ENCODE measurements at places on chromosomes 6 and 20. TPM values are rescaled to one million over a fixed set of nuclear protein-coding genes. Genes with fewer than 3 reads are reported as not detected.

GPR63 gene
- total RNA-seq: 1.9 TPM

TDRD6 gene
- total RNA-seq: 0.25 TPM

SLC17A3 gene
- 0.81 TPM for total RNA-seq

PSORS1C1 gene
- total RNA-seq: not detected

GPLD1 gene
- 0.49 TPM for total RNA-seq

ARMH2 gene
- total RNA-seq: 4.7 TPM

GRCh38 chr6:112956696-112957535, 609.8 kb downstream of the RFPL4B start:
- no peak for DNase-seq

DNA sequence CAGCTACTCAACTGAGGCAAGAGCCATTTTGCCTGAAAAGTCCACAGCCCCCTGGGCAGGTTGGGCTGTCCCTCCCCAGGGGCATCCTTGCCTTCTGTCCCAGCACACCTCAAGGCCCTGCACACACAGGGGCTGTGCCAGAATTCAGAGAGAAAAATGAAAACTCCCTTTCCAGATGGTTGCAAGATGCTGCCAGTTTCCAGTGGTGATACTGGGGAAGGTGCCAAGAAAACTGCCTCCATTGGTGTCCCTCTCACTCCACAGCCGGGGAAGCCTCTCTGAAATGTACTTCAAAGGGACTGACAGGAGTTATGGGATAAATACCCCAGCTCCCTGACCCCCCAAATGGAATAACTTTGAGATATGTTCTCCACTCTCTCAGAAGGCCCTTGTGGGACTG, 154.2 kb upstream of the MAFB start:
- no peak for DNase-seq

DNA sequence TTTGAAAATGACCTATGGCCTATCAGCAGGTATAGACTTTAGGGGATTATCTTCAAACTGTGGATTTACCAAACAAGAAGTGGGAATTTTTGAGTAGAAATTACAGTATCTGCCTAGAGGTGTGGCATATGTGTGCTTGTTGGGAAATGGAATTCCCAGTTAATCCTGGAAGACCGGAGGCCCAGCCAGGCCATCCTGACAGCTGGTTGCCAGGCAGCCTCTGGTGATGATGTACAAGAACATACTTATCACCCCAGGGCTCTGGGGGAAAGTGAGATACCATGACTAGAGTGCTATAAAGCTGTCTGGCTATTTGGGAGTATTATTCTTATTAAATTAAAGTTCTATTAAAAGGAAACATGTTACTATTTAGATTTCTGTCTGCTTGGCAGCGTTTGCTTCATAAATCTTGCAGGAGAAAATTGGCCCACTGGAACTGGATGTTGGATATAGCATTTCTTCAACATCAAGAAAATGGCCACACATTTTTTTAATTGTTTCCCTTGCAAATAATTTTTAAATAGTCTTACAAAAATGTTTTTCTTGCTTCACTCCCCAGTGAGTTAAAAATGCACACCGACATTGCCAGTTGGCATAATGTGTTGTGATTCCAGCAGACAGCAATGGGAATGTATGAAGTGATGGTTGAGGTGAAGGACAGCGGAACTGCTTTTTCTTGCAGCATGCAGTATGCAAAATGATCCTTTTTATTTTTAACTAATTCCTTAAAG, 187.8 kb downstream of the MYLK4 start:
- no peak for DNase-seq

- DNase-seq: peak; percentile 69
Measured at GRCh38 chr20:64077876-64078551, 1.3 kb downstream of the RGS19 start.

GRCh38 chr6:24673625-24674024, 6.7 kb downstream of the ACOT13 start:
- DNase-seq: no peak

DNA sequence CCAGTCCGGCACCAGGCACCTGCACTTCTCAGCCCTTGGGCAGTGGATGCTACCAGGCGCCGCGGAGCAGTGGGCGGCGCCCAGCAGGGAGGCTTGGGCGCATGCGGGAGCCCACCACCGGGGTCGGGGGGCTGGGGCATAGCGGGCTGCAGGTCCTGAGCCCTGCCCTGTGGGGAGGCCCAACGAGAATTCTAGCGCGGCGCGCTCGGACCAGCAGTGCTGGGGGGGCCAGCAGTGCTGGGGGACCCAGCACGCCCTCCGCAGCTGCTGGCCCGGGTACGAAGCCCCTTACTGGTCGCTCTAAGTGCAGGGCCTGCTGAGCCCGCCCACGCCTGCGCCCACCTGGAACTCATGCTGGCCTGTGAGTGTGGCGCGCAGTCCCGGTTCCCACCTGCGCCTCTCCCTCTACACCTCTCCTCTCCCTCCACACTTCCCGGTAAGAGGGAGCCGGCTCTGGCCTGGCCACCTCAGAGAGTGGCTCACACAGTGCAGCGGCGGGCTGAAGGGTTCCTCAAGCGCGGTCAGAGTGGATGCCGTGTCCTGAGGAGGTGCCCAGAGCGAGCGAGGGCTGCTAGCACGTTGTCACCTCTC, 28.5 kb upstream of the SERPINB1 start:
- no peak for DNase-seq

DNA sequence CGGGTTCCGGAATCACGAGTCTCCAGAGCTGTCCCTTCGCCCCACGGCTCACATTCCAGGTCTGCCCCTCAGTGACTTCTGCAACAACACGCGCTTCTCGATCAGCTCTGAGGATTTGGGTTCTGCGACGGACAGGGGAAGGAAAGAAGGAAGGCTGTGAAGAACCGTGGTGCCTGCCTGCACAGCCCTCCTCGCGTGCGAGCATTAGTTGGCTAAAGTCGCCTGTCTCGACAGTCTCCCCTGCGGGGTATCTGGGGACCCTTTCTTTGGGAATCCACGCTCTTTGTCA, 23.1 kb downstream of the VPS52 start:
- no peak for DNase-seq

- no peak for DNase-seq
Measured at GRCh38 chr6:131136021-131136786, 937 bp downstream of the AKAP7 start.

DNA sequence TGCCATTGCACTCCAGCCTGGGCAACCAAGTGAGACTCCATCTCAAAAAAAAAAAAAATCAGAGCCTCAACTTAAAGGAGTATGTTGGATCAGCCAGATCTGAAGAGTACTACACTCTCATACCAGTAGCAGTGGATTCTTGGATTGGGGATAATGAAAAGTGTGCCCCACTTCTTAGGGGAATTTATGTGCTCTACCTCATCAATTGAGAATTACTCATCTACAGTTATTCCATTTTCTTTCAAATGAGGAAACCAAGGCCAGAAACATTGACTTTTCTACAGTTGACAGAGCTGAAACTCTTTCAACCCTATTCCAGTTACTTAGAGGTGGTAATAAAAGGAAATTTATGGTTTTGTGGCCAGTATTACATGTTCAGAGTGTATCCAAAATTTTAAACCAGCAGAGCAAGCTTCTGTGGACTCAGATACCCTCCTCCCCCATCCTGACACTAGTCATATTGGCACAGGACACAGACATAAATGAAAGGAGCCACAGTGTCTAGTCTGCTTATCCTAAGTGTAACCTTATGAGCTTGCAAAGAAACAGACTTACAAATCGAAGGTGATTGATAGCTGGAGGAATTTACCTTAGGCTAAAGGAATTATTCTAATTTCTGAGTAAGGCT, 51.2 kb downstream of the ORC3 start:
- no peak for DNase-seq

GRCh38 chr20:45816951-45817350, 4.5 kb downstream of the UBE2C start:
- no peak for DNase-seq

- DNase-seq: no peak
Measured at GRCh38 chr20:62880935-62881661, 19.5 kb upstream of the TCFL5 start.

GRCh38 chr6:129370268-129370916, 339.6 kb downstream of the ARHGAP18 start:
- DNase-seq: peak; percentile 40

GRCh38 chr20:42161228-42161829, 543.2 kb upstream of the CHD6 start:
- no peak for DNase-seq

GRCh38 chr6:6717953-6718352, 129.4 kb downstream of the LY86 start:
- no peak for DNase-seq

DNA sequence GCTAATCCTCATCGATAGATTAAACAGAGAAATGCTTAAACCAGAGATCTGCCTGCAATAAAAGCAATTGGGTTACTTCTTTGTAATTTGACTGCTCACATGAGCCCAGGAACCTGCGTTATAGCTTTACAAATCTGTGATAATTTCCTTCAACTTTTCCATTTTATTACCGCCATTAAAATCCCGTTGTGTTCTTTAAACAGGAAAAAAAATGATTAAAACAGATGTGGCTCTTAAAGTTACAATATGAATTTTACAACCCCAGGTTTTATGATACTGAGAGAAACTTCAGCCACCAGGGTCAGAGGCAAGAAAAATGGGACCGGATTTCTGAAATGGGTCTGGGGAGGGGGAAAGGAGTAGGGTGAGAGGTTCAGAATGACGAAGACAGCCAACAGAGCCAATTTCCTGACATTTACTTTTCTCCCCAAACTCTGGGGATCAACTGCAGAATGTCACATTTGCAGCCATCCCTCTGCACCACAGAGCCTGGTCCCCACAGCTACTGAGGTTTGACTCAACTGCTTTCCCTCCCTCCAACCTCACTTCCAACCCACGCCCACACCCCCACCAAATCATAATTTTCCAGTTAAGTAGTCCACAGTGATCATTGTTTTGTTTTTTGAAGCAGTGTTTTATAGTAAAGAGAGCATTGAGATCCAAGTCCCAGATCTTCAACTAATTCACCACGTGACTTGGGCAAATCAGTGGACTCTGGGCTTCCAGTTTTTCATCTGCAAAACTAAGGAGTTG, 77.6 kb upstream of the EYA2 start:
- DNase-seq: no peak

- DNase-seq: no peak
Measured at GRCh38 chr20:49460916-49461315, 21.6 kb downstream of the KCNB1 start.

- DNase-seq: no peak
Measured at GRCh38 chr20:41213150-41213820, 75.9 kb downstream of the PLCG1 start.

DNA sequence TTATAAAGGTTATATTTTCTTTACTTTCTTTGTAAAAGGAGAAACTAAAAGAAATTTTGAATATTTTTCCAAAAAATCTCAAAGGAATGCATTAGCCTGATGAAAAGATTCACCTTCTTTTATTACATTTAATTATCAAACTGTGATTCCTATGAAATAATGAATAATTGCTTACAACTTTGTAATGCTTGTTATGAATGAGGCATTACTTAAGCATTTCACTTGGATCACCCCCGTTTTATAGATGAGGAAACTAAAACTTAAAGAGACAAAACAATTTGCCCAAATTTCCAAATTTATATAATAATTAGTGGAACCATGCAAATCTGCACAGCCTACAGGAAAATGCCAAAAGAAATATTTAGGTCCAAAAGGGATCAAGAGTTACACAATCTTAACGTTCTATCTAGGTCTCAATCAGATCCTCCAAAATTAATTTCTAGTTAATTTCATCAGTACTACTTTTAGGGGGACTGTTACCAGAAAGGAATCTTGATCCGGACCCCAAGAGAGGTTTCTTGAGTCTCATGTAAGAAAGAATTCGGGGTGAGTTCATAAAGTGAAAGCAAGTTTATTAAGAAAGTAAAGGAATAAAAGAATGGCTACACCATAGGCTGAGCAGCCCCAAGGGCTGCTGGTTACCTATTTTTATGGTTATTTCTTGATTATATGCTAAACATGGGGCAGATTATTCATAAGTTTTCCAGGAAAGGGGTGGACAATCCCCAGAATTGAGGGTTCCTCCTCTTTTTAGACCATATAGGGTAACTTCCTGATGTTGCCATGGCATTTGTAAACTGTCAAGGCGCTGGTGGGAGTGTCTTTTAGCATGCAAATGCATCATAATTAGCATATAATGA, 288.0 kb downstream of the ADGB start:
- no peak for DNase-seq

DNA sequence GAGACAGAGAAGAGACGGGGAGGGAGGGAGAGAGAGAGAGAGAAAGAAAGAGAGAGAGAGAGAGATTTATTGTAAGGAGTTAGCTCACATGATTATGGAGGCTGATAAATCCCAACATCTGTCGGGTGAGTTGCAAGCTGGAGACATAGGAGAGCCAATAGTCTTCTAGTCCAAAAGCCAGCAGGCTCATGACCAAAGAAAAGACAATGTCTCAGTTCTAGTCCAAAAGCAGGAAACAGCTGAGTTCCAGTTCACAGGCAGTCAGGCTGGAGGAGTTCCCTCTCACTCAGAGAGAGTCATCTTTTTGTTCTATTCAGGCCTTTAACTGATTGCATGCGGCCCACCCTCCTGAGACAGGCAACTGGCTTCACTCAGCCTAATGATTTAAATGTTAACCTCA, 416.6 kb downstream of the PREX1 start:
- DNase-seq: no peak

- DNase-seq: no peak
Measured at GRCh38 chr6:98352348-98352747, 482.0 kb upstream of the POU3F2 start.

DNA sequence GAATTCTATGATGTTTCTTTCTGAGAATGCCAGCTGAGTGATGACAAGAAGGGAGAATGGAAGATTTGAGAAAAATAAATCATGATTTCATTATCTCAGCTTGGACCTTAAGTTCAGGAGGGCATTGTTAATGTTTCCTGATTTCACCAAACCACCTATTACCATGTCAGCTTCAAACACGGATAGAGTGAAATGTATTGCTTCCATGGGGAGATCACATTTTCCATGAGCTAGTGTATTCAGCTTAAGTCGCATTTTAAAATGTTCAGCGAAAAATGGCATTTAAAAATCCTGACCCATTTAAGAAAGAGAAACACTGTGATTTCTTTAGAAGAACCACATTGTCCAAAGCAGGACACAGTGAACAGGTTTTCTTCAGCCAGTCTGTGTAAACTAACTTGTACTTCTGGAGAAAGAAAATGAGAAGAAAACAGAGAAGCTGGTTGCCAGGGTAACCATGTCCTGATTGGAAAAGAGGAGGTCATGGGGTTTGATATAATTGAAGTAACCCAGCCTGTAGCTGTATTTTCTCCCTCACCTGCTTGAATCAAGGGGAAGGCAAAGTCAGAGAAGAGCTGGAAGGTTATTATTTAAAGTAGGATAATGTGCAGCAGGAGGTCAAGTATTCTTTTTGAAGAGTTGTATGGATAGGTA, 684.1 kb upstream of the NRSN1 start:
- DNase-seq: no peak

DNA sequence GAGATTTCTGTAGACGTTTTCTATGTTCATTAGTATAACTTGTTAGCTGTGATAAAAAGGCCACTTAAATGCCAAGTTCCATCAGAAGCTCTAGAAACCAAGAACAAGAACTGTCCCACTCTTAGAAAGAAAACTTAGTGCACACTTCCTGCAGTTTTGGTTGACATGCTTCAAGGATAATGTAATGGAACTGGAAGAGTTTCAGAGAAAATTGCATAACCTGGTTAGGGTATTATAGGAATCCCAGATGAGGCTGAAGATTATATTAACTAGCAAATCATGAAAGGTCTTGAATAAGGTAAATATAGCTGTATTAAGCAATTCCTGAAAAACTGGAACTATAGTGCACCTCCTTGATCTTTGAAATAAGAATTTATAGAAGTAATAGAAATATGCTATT, 1.8 kb upstream of the PHACTR2 start:
- DNase-seq: no peak

- no peak for DNase-seq
Measured at GRCh38 chr6:38479331-38479730, 160.4 kb downstream of the BTBD9 start.

Measured in CD4-positive, alpha-beta memory T cell (primary cell).